NCI-H1417 treated with DMSO at 0.1 percent for 48 hours (cell line): ENCODE measurements at places on chromosomes 3 and 15.

GRCh38 chr3:66342717-66343356 lies 122.0 kb downstream of the SLC25A26 start:
- no peak for DNase-seq

GRCh38 chr15:83358972-83359564 lies 74.6 kb upstream of the BNC1 start:
- DNase-seq = no peak

- peak; percentile 22 for DNase-seq
Measured at GRCh38 chr15:81106560-81106959, 27.5 kb upstream of the CFAP161 start.

- peak; percentile 36 for DNase-seq
Measured at GRCh38 chr3:193016437-193016901, 98.8 kb upstream of the MB21D2 start.

DNA sequence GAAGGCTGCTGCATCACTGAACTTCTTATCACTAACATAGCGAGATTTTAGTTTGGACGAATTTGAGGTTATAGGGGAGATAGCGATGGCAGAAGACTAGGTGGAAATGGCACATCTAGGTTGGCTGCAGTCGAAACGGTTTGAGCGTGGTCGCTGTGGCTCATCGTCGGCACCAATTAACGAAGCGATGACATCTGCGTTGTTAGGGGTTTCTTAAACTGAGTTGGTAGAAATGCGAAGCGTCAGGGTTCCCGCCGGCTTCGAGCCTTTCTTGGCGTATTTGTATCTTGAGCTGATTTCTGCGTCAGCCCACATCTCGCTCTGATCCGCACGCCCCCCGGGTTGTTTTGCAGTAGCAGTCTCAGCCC lies 319 bp downstream of the LNP1 start:
- DNase-seq = no peak

GRCh38 chr3:188400494-188401243 lies 246.7 kb downstream of the LPP start:
- DNase-seq = no peak

GRCh38 chr3:106008766-106009165 lies 140.0 kb upstream of the CBLB start:
- no peak for DNase-seq

- DNase-seq = no peak
Measured at GRCh38 chr3:134357261-134357913, 16.9 kb downstream of the AMOTL2 start.

DNA sequence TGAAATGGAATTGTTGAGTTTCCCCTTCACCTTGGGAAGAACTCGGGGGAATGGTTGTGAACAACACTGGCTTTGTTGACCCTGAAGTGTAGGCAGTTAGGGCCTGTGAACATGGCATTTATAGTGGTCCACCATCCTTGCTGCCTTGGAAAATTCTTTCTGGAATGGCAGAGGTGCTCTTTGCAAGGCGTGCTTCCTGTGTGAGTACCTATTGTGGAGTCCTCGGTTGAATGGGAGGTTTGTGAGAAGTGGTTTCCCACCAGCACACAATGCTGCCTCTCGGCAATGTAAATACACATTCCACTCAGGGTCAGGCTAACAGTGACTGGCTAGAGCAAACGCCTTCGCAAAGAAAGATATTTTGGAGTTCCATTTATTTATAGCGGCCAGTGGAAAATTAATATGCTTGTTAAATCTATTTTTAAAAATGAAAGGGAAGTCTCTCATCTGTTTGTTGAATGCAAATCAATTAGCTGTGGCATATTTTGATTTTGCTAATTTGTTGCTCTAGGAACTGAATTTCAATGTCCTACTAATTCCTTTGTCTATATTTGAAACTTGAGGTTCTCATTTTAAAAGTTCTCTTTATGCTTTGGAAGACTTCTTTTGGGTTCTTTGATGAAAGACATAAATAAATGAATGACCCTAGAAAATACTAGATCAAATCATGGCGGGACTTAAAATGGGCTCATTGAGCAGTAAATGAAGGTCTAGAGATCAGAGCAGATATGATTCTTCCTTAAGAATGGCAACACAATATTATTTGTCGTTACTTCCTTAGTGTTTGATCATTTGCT lies 59.5 kb downstream of the FNDC3B start:
- DNase-seq = no peak

- no peak for DNase-seq
Measured at GRCh38 chr15:80840182-80841130, 61.3 kb downstream of the CEMIP start.

DNA sequence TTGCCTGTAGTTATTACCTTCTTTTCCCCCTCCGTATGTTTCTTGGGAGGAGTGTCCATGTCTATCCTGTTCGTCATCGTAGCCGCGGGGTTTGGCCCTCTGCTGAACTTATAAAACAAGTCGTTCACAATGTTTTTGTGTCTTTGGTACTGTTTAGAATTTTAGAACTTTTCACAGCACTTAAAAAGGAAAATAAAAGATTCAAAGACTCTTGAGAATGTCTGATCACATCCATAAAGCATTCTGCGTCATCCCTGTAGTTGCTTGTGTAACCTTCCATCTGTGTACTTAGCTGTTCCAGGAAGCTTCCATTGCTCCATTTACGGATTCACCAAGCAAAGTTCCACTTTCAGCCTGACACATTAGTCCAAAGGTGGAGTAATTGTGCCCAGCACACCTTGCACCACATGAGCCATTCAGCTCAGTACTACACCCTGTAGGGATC lies 677.1 kb upstream of the NR2F2 start:
- no peak for DNase-seq

DNA sequence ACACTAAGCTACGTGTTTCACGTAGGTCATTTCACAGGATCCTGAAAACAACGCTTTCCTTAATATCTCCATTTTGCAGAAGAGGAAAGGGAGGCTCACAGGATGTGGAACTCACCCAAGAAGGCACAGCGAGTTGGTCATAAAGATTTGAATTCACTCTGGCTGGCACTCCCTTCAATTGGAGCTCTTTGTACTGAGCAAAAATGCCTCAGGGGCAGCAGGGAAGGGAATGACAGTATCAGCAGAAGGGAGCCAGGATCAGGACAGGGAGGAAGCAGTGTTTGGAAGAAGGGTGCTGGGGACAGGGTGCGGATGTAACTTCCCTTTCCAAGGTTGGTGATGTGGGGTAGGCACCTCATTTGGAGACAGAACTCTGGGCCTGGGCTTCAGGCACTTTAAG lies 1.1 kb upstream of the ST6GAL1 start:
- DNase-seq = no peak
